Posterior cingulate gyrus (tissue), 11 donors: ENCODE measurements at places on chromosomes 13 and 19.

GRCh38 chr19:18388100-18388959 lies 2.4 kb downstream of the GDF15 start:
- peak; percentile 89 for DNase-seq

GRCh38 chr13:64930636-64931035 lies 2299.5 kb downstream of the PCDH9 start:
- no peak for DNase-seq

DNA sequence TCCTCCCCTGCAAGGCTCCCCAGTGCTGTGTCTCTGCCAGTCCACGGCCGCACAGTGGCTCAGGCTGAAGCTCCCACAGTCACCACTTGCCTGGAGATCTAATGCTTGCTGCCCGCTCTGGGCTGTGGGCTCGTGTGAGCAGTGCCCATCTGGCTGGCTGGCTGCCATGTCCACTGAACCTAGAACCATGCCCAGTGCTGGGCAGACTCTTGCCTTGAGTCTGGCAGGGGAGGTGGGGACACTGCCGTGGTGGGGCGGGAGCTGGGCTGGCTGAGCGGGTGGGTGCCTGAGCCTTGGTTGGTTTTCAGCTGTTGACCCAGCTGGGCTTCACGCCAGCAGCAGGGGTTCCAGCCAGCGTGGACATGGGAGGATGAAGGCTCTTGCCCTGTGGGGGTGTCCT lies 52.3 kb downstream of the CRTC1 start:
- DNase-seq = peak; percentile 51

DNA sequence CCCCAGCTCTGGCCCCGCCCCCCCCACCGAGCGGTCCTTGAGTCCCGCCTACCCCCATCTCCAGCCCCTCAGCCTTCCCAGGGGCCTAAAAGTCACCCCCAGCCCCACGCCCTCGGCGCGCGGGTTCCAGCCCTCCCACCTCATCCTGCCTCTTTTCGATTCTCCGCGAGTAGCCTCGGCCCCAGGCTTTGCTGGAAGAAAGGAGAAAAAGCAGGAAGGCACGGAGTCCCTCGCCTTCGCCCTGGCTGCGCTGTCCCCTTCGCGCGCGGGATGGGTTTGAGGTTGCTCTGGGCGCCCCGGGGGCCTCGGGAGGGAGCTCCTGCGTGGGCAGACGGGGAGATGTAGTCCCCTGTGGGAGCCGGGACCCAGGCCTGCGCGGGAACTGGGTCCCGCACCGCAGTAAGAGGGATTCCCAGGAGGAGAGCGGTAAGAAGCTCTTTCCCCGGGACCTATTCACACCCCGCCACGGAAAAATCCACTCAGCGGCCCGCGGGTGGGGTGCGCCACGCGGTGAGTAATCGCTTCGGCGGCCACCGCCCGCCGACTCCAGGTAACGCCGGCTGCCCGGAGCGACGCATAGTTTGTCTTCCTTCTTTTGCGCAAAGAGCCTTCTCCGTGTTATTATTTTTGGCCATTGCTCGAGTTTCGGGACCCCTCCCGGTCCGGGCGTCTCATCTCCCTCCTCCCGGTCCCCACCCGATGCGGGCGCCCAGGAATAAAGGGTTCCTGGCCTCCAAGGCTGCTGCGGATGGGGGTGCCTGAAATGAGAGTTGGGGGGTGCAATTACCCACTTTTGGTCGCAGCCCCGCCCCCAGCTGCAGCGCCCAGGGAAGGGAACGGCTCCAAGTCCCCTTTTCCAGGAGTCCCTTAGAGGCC lies 865 bp upstream of the CRLF1 start:
- DNase-seq = no peak

DNA sequence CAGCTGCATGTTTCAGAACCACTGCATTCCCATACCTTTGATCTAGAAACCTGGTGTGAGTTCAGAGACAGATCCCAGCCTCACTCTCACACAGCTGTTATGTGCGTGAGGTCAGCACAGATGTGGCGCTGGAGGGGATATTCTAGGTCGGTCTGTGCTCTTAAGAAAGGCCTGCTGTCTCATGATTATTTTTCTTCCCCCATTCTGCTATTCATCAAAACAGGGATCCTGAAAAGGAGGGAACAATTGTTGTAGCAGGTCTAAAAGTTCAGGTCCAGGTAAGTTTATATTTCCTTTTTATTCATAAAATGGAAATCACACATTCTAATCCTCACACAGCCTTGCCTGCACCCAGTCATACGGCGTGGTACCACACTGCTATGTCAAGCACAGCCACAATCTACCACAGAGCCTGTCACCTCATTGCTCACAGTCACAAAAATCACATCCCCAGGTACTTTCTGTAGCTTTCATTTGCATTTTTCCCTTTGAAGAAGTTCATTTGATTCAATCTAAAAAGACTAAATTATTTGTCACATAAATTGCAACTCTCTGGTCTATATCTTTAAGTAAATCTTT lies 867 bp downstream of the ZNF546 start:
- DNase-seq = no peak

- DNase-seq = no peak
These were observed 178.2 kb downstream of the NDFIP2 start for GRCh38 chr13:79659121-79659521.

DNA sequence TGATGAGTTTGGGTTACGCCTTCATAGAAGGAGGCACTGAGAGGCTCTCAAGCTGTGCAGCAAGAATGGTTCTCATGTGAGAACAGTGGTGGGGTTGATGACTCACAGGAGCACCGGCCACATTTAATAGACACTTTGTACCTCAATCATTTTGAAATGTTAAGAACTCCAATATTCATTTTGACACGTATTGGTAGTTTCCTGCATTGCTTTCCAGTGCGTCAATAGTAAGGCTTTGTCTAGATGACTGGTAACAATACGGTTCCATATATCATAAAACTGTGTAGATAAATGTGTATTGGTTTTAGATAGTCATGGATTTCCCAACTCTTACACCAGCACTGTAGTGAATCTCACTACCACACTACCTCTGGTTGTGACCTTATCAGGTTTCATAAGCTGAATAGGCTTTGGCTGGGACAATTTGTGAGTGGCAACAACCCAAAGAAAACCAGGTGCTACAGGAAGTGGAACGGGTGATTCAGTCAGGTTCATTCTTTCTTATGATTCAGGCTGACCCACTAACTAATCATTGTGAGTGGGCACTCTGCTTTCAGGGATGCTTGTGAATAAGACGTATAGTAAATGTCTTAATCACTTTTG lies 362.6 kb downstream of the KLF5 start:
- no peak for DNase-seq

DNA sequence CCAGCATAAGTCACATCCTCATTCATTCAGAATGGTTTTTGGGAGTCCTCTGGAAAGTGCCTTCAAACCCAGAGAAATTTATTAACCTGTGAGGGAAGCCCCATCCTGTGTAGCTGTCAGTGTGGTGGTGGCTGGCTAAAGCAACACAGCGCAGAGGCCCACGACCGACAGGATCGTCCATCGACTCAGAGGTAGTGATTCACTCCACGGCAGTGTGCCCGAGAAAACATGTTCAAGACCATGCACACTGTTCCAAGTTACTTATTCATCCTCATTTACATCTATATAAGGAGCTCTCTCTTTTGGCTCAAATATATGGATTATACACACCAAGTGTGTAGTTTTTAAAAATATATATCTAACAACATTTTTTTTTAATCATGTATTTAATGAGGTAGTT lies 96.3 kb upstream of the SLC15A1 start:
- no peak for DNase-seq

GRCh38 chr19:1811942-1812425 lies at the start of gene ATP8B3:
ATP8B3 (minus strand) TSS chr19:1812276; CDS start chr19:1811736, 540 bp downstream.
- no peak for DNase-seq

DNA sequence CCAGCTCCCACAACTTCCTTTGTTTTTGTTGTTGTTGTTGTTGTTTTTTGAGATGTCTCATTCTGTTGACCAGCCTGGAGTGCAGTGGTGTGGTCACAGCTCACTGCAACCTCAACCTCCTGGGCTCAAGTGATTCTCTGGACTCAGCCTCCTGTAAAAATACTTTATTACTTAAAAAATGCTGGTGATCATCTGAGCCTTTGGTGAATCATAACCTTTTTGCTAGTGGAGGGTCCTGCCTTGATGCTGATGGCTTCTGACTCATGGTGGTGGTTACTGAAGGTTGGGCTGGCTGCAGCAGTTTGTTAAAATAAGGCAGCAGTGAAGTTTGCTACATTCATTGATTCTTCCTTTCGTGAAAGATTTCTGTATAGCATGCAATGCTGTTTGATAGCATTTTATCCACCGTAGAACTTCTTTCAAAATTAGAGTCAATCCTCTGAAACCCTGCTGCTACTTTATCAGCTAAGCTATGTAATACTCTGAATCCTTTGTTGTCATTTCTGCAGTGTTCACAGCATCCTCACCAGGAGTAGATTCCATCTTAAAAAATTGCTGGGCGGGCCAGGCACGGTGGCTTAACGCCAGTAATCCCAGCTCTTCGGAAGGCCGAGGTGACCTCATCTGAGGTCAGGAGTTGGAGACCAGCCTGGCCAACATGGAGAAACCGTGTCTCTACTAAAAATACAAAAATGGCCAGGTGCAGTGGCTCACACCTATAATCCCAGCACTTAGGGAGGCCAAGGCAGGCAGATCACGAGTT lies 18.0 kb downstream of the ARHGAP35 start:
- no peak for DNase-seq

- no peak for DNase-seq
These were observed 276.3 kb upstream of the PRR20A start for GRCh38 chr13:56864451-56864850.

GRCh38 chr13:76792731-76793347 lies 93.4 kb downstream of the KCTD12 start:
- no peak for DNase-seq

GRCh38 chr19:4707956-4708650 lies 15.5 kb downstream of the DPP9 start:
- no peak for DNase-seq

- no peak for DNase-seq
These were observed 5.0 kb downstream of the SIGLEC14 start for GRCh38 chr19:51641648-51642047.

- no peak for DNase-seq
These were observed 5.9 kb downstream of the CACNG7 start for GRCh38 chr19:53915000-53915399.
